Activated CD8-positive, alpha-beta memory T cell treated with anti-CD3 and anti-CD28 coated beads for 24 hours (primary cell): ENCODE measurements at places on chromosomes 13 and 19.

- no peak for DNase-seq
Measured at GRCh38 chr13:78402708-78403400, 200.5 kb downstream of the POU4F1 start.

DNA sequence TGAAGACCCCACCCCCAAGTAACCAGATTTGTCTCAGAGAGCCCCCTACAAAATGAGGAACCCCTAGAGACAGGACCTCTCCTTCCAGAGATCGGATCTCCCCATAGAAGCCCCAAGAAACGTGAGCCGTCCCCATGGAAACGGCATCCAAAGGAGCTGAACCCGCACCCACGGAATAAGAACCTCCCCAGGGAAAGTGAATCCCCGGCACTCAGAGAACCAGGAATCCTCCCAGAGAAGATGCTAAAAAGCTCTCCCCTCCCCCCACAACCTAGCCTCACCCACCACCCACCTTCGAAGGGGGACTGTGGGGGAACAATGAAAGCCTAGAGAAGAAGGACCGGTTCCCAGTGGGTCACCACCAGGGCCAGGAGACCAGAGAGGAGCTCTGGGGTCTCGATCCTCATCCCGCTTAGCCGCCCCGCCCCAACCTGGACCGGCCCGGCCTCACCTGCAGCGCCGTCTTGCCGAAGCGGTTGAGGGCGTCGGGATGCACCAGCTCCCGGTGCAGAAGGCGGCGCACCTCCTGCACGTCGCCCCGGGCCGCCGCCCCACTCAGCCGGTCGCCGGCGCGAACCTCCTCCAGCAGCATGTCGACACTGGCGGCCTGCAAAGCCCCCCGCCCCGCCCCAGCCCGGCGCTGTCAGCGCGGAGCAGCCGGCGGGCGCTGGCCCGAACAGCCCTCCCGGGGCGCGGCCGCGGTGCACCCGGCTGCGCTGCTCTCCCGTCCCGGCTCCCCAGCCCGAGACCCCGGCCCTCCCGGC lies 535 bp downstream of the CDKN2D start:
- DNase-seq: peak; percentile 67

DNA sequence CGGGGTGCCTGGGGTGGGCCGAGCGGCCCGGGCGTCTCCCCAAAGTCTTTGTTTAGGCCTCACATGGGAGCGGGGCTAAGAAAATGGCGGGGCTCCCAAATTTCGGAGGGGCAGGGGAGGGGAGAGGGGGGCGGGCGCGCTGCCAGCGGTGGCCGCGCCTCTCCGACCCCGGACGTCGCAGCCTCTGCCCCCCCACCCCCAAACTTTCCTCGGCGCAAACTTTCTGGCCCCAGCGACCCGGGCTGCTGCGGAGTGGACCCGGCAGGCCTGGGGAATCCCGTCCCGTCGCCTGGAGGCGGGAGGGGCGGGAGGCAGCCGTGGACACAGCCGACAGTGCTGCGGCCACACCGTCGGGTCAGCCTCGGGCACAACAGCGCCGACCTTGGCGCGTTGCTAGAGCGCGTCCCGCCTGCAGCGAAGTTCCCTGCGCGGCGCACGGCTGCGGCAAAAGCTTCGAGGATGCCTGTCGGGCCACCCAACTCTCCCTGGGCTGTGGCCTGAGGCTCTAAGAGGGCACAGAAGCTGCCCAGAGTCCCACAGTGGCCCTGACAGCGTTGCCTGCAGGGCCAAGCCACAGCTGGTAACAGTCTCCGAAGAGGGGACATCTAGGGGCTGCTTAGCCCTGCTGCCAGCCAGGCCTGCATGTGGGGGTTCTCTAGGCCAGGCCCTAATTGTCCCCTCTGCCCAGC lies 1.3 kb downstream of the NFIX start:
- DNase-seq: no peak

DNA sequence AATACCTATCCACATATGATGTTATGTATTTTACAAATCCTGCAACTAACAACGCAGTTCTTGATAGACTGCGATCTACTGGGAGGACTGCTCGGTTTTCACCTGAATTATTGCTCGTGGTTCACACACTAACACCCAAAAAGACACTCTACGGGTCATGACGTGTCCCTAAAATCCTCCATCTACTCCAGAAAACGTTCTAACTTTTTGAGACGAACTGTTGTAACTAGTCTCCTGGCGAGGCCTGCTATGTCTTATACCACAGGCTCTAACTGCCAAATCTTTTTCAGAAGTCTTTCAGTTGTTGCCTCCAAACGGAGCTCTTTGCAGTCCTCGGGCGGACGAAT lies 108.2 kb downstream of the KCNRG start:
- no peak for DNase-seq

DNA sequence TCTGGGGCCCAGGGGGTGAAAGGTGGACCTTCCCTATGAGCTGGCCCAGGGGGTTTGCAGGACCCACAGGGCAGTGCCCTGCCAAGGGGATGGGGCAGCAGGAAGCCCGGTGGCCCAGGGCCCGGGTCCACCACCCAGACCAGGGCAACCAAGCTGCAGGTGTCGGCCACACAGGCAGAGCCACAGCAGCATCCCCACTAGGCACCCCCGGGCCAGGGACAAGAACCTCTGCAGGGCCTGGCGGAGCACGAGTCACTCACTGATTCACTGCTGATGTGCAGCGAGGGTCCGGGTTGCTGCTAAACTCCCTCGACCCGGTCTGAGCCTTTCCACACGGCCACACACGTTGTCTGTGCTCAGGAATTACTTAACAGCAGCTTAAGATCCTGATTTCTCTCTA lies 8.8 kb downstream of the FZR1 start:
- DNase-seq: no peak
